ENCODE measurements at places on chromosomes 5 and 9. TPM values are rescaled to one million over a fixed set of nuclear protein-coding genes. Genes with fewer than 3 reads are reported as not detected.

Gene STKLD1
- total RNA-seq: not detected

Gene TLE1
- total RNA-seq: 38.5 TPM

Gene ANKDD1B
- 2.2 TPM for total RNA-seq

Gene KCNT1
- total RNA-seq: not detected

Gene GABBR2
- not detected for total RNA-seq

Gene KIF20A
- 2.9 TPM for total RNA-seq

Gene NEURL1B
- total RNA-seq: 33.8 TPM

Gene CTXN3
- total RNA-seq: not detected

Gene ZMYND19
- 27.1 TPM for total RNA-seq

Gene RAB3C
- 0.24 TPM for total RNA-seq

Gene THBS4
- 2.8 TPM for total RNA-seq

Gene PCDHA5
- total RNA-seq: 0.15 TPM

Gene FKTN
- 6.0 TPM for total RNA-seq

Gene SMIM23
- total RNA-seq: not detected

Gene SH2D3C
- 4.7 TPM for total RNA-seq

Gene MARVELD2
- total RNA-seq: 22.5 TPM

Gene SLC6A7
- total RNA-seq: not detected

Gene ZNF367
- total RNA-seq: 3.8 TPM

Gene KCNN2
- total RNA-seq: 0.62 TPM

Gene PIP5K1B
- total RNA-seq: 2.0 TPM

Gene OTP
- total RNA-seq: not detected

Gene PFN3
- total RNA-seq: not detected

Gene KLHL3
- total RNA-seq: 1.9 TPM

Gene PPIC
- 8.9 TPM for total RNA-seq

Gene ABL1
- 40.4 TPM for total RNA-seq

Gene MARCHF3
- total RNA-seq: 22.0 TPM

Gene TNFSF15
- total RNA-seq: 0.16 TPM

Gene STC2
- 5.9 TPM for total RNA-seq

Gene UQCRQ
- total RNA-seq: 243 TPM

Gene TAF11L5
- total RNA-seq: not detected

Gene QRFP
- not detected for total RNA-seq

Gene PTGES
- total RNA-seq: 25.9 TPM

Gene CXXC5
- total RNA-seq: 29.3 TPM

Gene FAM120A
- total RNA-seq: 67.5 TPM

Gene CXCL14
- 380 TPM for total RNA-seq

All from suprapubic skin (tissue), 4 donors.